GM06990 (cell line): ENCODE measurements at places on chromosomes 6 and 20.
A peak's percentile ranks its signal among the peaks of the same experiment; 100 is the strongest.

DNA sequence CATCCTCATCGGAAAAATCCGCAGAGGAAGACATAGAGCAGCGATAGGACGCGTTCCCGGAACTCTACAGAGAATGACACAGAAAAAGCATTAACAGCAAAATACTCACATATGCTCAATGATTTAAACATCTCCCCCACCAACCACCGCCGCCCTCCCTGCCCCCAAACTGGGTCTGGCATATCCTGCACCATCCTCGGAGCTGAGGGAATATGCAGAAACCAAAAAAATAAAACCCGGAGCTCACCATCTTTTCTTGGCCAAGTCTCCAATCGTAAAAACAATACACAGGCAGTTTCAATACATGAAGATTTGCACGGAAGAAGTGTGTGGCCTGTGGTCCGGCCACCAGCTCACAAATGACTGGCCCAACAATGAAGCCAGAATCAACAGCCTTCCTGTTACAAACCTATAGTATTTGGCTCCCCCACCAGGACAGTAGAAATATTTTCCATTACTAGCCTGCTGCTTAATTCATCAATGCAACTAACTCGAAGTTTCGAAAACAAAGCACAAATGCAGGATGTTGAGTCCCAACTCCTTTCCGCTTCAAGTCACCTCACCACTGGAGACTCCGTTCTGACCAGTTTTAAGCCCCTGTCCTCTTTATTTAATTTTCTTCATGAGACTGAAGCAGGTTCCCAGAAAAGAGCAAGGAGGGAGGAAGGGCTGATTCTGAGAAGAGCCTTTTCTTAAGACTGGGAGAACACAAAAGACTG, 103.2 kb upstream of the BEND6 start:
- peak; percentile 65 for DNase-seq

GRCh38 chr6:168261234-168261633, 58.3 kb downstream of the DACT2 start:
- DNase-seq: no peak

GRCh38 chr6:26241033-26241895, 123.7 kb upstream of the BTN3A2 start:
- DNase-seq: peak; percentile 69

DNA sequence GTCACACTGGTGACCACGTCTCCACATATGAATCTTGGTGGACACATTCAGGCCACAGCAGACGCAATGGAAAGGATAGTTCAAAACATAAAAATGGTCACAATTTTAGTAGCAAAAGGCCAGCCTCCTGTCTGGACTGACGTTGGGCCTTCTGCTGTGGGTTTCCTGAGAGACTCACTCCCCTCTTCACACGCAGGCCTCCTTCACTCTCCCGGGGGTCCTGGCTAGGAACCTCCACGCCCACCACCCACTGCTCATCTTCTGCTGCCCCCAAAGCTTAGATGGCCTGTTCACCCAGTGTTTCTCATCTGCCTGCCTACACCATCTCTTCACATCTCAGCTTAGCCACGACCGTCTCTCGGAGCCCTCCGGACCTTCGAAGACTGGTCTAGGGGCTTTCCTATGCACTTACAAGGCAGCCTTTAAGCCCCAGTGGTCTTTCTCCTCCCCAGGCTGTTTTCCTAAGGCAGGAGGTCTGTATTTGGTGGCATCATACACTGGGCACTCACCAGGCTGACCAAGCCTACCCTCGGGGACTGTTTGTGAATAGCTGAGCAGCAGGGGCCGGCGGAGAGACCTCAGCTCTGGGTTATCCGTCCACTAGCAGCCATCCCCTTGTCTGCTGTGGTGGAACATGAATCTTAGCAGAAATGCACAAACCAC, 46.6 kb upstream of the AFDN start:
- DNase-seq: no peak

GRCh38 chr20:23869520-23869919, 10.0 kb downstream of the CST5 start:
- DNase-seq: no peak
